ENCODE measurements at places on chromosomes 11 and 22.
A peak's percentile ranks its signal among the peaks of the same experiment; 100 is the strongest.

GRCh38 chr11:76248210-76248609, 41.9 kb upstream of the WNT11 start:
- DNase-seq, result no peak

DNA sequence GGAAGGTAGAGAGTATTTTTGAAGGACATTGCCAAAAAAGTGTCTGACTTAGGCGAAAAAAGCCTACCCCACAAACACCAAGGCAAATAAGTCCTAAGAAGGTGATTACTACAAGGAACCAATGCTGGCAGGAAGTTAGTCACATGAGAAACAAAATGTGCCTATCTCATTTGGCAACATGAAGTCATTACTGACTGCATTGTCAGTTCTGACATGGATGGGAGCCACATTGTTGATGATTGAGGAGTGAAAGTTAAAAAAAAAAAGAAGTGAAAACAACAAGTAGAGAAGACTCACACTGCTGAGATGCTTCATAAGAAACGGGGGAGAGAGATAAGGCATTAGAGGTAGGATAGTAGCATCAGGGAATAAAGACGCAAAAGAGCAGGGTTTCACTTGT, 141.5 kb upstream of the FAT3 start:
- DNase-seq, result no peak

DNA sequence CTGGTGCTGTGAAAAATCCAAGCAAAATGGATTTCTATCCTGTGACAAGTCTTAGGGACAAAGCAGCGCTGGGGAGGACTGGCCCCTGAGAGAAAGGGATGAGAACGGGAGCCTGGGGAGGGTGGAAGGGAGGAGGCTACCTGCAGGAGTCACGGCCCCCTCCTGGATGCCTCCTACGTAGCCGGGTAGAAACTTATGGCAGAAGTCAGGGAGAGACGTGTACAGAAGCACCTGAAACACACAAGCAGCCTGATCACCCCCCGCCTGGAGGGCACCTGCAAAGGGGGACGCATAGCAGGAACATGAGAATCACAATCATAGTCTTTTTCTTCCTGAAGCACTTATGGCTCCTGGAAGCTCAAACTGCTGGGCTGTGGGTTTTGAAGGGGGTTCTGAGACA, 6.1 kb downstream of the DHCR7 start:
- DNase-seq, result no peak

- DNase-seq, result no peak
These were observed 10.4 kb downstream of the GATD1 start for GRCh38 chr11:766936-767210.

GRCh38 chr22:41911001-41911611, 3.8 kb downstream of the SHISA8 start:
- DNase-seq, result no peak

GRCh38 chr11:60753309-60753708, 3.4 kb upstream of the MS4A15 start:
- DNase-seq, result no peak

DNA sequence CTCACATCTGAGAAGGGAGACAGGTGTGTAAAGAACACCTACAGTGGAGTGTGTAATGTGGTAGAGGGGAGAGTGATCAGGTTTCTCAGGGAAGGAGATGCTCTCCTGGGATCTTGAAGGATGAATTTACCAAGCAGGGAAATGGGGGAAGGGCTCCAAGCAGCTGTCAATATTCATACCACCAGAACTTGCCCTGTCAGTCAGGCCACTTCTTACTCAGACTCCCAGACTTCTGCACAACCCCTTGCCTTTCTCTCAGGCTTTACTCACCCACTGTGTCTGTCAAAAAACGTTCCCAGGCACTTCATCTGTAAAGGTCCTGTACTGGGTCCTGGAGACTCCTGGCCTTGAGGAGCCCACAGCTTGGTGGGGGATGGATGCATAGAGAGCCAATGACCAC, 14.0 kb upstream of the FCHSD2 start:
- DNase-seq, result no peak

GRCh38 chr11:129538323-129538722, 162.7 kb downstream of the BARX2 start:
- DNase-seq, result no peak

GRCh38 chr11:3855808-3856491, 486 bp downstream of the STIM1 start:
- peak; percentile 66 for DNase-seq

- no peak for DNase-seq
These were observed 1.5 kb downstream of the A4GALT start for GRCh38 chr22:42719133-42719532.

- DNase-seq, result no peak
These were observed 1.3 kb downstream of the PYGM start for GRCh38 chr11:64758330-64759079.

DNA sequence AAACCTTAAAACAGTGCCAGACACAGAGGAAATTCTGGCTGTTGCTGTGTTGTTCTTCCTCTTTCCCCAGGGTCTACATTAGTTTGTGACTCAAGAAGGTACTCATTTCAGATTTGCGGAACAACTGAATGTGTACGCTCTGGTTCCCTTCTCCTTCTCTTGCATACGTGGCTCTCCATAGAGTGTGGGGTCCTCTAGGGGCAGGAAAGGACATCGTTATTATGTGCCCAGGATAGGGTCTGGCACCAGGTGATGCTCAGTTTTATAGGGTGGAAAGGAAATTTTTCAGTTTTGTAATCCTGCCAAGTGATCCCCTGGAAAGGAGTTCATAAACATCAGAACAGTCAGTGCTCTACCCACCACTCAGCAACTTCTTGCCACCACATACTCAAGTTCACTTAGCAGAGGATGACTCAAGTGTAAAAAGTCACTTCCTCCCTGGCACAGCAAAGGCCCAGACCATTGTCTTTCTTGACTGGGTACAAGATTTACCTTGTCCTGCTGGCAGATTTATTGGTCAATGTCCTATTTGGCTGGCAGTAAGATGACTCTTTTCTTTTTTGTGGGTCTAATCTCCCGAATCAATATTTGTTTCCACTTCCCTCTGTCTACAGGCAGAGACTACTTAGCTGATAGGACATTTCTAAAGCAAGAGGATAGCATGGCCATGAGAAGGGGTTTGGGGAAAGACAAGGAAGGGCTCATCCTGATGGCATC, 246.0 kb upstream of the TENM4 start:
- no peak for DNase-seq

GRCh38 chr11:112613051-112613972, 347.9 kb upstream of the NCAM1 start:
- DNase-seq, result peak; percentile 48

GRCh38 chr11:45934580-45935318, 12.3 kb downstream of the LARGE2 start:
- no peak for DNase-seq

GRCh38 chr22:40679249-40679963, at the start of gene MCHR1:
Gene MCHR1, plus strand, starts transcription at chr22:40679484. Its CDS starts 169 bp downstream, at chr22:40679653.
- DNase-seq, result no peak

Data from right forelimb (tissue), 1 donor.